Stimulated activated CD4-positive, alpha-beta T cell treated with anti-CD3 and anti-CD28 coated beads, Interleukin-1b, Interleukin-23, amount 100 ng/mL, for 24 hours (primary cell): ENCODE measurements at places on chromosomes 16 and 17.

GRCh38 chr16:64321066-64321465 is 800.8 kb downstream of the CDH11 start:
- DNase-seq, result no peak

DNA sequence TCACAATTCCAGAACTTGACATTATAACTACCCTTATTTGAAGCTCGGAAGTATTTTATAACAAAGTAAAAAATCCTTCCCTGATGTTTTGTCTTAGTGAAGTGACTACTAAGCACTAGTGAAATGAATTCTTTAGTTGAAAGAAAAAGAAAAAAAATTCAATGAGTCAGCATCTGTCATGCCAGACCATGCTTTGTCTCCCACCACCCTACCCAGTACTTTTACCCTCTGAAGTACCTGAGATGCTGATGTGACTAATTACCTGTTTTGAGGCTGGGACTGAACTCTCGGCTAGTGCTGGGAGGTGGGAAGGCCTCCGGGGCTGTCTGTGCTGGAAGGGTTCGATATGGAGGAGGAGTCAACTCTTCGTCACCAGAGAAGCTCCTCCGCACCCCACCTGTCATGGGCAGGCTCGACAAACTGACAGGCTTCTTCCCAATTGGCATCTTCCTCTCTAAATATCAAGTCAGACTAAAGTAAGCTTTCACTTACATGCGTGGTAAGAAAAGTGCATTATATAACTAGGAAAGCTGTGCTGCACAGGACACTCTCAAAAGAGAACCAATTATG is 19.6 kb downstream of the NME2 start:
- DNase-seq, result no peak

DNA sequence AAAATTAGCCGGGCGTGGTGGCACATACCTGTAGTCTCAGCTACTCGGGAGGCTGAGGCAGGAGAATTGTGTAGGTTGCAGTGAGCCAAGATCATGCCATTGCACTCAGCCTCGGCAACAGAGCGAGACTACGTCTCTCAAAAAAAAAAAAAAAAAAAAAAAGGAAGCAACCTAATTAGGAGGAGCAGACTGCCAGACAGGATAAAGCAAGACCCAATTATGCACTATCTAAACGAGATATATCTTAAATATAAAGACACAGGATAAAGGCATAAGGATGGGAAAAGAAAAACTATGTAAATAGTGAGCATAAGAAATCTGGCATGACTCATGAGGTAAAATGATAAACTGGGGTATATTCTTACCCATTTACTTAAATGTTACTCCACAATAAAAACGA is 4.9 kb downstream of the TXNDC11 start:
- DNase-seq, result no peak

GRCh38 chr17:17830740-17831207 is 6.0 kb downstream of the SREBF1 start:
- no peak for DNase-seq
